ENCODE measurements at places on chromosomes 7 and 10. TPM values are rescaled to one million over a fixed set of nuclear protein-coding genes. Genes with fewer than 3 reads are reported as not detected.

- H3K4me1 ChIP-seq = peaks cover 9% of the 10 kb centered on the region
- DNase-seq = no peak
- H3K27ac ChIP-seq = no peak overlapping the region
- H3K36me3 ChIP-seq = no peaks in the 10 kb centered on the region
- no peak overlapping the region for H3K4me3 ChIP-seq
- H3K27me3 ChIP-seq = peaks cover 17% of the 10 kb centered on the region
Observed at GRCh38 chr7:70036695-70037094, 438.4 kb downstream of the AUTS2 start.

GRCh38 chr10:43872644-43873043 is 224.0 kb upstream of the ZNF32 start:
- DNase-seq = no peak
- H3K36me3 ChIP-seq = no peaks in the 10 kb centered on the region
- H3K27me3 ChIP-seq = no peaks in the 10 kb centered on the region
- no peak overlapping the region for H3K4me3 ChIP-seq
- peaks cover 5% of the 10 kb centered on the region for H3K4me1 ChIP-seq

GRCh38 chr10:74921744-74922143 is 95.3 kb downstream of the KAT6B start:
- H3K4me3 ChIP-seq = no peak overlapping the region
- H3K27ac ChIP-seq = no peak overlapping the region
- no peak for DNase-seq
- no peaks in the 10 kb centered on the region for H3K27me3 ChIP-seq

- no peak for DNase-seq
- peaks cover 20% of the 10 kb centered on the region for H3K27me3 ChIP-seq
- H3K4me1 ChIP-seq = peaks cover 18% of the 10 kb centered on the region
- no peak overlapping the region for H3K4me3 ChIP-seq
Observed at GRCh38 chr10:31723106-31723750, 205.4 kb downstream of the ARHGAP12 start.

DNA sequence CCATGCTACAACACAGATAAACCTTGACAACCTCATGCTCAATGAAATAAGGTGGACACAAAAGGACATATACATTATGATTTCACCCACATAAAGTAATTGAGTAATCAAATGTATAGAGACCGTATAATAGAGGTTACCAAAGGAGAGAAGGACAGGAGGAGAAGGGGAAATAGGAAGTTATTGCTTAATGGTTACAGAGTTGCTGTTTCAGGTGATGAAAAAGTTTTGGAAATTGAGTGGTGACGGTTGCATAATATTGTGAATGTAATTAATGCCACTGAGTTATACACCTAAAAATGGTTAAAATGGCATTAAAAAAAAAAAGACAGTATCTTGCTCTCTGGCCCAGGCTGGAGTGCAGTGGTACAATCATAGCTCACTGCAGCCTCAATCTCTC is 1.5 kb upstream of the OGDH start:
- DNase-seq = no peak
- peaks cover 15% of the 10 kb centered on the region for H3K4me1 ChIP-seq
- H3K36me3 ChIP-seq = no peaks in the 10 kb centered on the region
- H3K4me3 ChIP-seq = peak overlapping the region; percentile 22

DNA sequence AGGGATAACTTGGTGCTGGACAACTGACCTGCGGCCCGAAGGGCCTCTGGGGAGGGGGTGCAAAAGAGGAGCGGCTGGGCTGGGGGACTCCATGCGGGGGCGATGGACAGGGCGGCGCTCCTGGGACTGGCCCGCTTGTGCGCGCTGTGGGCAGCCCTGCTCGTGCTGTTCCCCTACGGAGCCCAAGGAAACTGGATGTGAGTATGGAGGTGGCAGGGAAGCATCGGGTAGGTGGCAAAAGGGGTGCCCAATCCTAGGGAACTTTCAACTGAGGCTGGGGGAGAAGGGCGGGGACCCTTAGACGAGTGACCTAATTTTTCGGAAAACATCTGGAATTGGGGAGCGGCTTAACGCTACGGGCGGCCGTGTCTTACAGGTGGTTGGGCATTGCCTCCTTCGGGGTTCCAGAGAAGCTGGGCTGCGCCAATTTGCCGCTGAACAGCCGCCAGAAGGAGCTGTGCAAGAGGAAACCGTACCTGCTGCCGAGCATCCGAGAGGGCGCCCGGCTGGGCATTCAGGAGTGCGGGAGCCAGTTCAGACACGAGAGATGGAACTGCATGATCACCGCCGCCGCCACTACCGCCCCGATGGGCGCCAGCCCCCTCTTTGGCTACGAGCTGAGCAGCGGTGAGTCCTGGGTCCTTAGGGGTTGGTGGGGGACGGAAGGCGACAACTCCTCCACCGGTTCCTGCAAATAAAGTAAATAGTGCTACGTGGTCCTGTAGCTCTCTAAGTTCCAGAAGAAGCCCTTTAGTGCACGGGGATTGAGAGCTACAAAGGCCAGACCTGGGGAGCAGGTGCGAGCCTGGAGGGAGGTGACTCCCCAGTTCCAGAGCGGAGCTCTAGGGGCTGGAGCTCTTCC is 622 bp downstream of the WNT16 start:
- no peaks in the 10 kb centered on the region for H3K36me3 ChIP-seq
- H3K27ac ChIP-seq = no peak overlapping the region
- peaks cover 13% of the 10 kb centered on the region for H3K4me1 ChIP-seq
- peaks cover 51% of the 10 kb centered on the region for H3K27me3 ChIP-seq

- no peaks in the 10 kb centered on the region for H3K27me3 ChIP-seq
- DNase-seq = no peak
- H3K36me3 ChIP-seq = peaks cover 2% of the 10 kb centered on the region
- H3K4me3 ChIP-seq = no peak overlapping the region
Observed at GRCh38 chr7:36315309-36315944, 74.2 kb upstream of the ANLN start.

DNA sequence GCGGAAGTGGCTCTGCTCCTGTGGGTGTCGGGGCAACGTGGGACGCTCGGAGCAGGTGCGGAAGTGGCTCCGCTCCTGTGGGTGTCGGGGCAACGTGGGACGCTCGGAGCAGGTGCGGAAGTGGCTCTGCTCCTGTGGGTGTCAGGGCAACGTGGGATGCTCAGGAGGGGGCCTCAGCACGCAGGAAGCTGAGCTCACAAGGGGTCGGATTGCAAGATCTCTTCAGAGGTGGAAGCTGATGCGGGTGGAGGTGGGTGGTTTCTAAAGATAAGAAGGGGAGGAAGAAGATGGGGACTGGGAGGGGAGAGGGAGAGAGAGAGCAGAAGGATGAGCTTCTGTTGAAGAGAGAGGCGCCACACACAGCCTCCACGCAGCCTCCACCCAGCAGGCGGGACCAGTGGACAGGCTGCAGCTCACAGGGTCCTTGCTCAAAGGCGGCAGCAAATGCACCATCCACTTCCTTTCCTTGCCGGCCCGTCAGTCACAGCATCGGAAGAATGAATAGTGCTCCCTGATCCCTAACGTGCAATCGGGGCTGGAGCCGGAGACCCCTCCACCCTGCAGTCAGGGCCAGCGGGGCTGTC is 78.7 kb downstream of the PTPRN2 start:
- no peak overlapping the region for H3K27ac ChIP-seq
- peaks cover 10% of the 10 kb centered on the region for H3K27me3 ChIP-seq
- H3K36me3 ChIP-seq = peaks cover 17% of the 10 kb centered on the region
- H3K4me3 ChIP-seq = no peak overlapping the region

DNA sequence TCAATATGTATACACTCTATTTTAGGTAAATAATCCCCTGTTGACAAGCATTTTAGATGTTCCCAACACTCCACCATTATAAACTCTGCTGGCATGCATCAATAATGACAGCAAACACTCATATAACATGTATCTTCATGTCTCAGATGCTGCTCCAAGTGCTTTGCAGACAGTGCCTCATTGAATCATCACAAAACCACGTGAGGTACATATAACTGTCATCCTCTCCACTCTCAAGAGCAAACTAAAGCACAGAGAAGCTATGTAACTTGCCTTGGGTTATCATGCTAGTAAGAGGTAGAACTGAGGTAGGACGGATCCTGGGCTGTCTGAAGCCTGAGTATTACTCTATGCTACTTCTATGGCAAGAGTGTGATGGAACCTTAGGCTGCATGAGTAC is 72.5 kb upstream of the GSDME start:
- no peak overlapping the region for H3K27ac ChIP-seq
- no peak overlapping the region for H3K4me3 ChIP-seq
- peaks cover 3% of the 10 kb centered on the region for H3K36me3 ChIP-seq
- DNase-seq = no peak

- no peaks in the 10 kb centered on the region for H3K36me3 ChIP-seq
- H3K4me3 ChIP-seq = no peak overlapping the region
- no peak for DNase-seq
- no peaks in the 10 kb centered on the region for H3K27me3 ChIP-seq
- peaks cover 21% of the 10 kb centered on the region for H3K4me1 ChIP-seq
Observed at GRCh38 chr7:37433166-37433565, 15.5 kb downstream of the ELMO1 start.

DNA sequence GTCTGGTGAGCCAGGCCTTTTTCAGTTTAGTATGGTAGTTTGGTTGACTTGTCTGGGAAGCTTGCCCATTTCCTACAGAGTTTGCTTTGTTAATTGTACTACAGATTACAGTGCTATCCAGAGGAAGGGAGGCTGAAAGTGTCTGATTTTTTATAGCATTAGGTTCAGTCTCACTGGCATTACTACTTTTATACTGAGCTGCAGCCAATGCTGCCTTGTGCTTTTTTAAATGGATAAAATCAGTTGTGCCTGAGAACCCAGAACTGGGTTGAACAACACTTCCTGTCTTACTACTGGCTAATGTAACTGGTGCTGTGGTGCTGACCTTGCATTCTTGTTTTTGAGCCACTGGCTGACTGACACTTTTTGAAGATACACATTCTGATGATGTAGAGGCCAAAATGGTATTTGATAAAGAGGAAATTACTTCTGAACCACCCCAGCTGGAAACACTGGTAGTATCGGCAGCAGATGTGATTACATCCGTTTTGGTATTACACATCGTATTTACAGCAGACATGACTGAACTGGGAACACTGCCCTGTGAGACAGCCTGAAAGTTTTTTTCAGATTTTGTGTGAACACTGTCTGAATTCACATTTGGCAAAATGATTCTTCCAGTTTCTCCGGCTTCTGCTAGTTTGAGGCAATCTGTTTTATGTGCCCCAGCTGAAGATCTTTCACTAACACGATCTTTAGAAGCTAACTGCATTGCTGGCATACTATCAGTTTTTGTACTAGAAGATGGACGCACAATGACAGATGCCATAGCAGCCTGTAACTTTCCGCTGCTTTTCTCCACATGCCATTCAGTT is 74.1 kb downstream of the NRBF2 start:
- H3K27ac ChIP-seq = peak overlapping the region; percentile 92
- peaks cover 58% of the 10 kb centered on the region for H3K36me3 ChIP-seq
- no peaks in the 10 kb centered on the region for H3K27me3 ChIP-seq
- H3K4me3 ChIP-seq = peak overlapping the region; percentile 43
- peaks cover 78% of the 10 kb centered on the region for H3K4me1 ChIP-seq
- no peak for DNase-seq

- H3K27me3 ChIP-seq = no peaks in the 10 kb centered on the region
- H3K36me3 ChIP-seq = no peaks in the 10 kb centered on the region
Observed at GRCh38 chr7:36809510-36809909, 85.2 kb upstream of the AOAH start.

DNA sequence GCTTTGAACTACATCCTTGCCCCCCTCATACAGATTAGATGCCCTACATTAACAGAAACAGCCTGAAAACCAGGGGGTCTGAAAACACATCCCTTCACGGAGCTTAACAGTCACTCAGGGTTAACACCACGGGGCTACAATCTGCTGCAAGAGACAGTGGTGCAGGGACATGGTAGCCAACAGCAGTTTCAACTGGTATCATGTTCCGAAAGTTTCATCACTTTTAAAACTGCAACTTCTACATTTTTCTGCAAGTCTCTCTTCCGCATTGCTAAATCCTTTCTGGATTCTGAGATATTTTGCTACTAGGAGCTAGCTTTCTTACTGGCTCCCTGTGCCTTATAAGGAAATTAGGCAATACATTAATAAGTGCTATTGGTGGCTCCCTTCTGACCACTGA is 92.6 kb downstream of the JAZF1 start:
- no peaks in the 10 kb centered on the region for H3K36me3 ChIP-seq
- DNase-seq = no peak
- H3K27me3 ChIP-seq = no peaks in the 10 kb centered on the region
- peaks cover 19% of the 10 kb centered on the region for H3K4me1 ChIP-seq

DNA sequence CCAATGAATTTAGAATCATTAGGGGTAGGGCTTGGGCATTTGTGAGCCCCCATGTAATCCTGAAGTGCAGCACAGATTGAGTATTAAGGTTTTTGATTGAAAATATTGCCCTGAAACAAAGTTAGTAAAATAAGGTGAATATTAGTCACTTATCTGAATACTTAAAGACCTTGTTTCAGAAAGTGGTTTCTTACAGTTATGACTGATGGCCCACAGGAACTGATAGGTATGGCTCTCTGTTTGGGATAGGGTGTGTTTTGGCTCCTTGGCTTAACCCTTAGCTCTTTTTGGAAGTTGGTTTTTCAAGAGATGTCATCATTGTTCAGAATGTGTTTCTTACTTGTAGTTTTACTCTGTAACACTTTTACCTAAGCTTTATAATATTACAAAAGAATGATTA is 34.8 kb downstream of the MDFIC start:
- H3K27me3 ChIP-seq = no peaks in the 10 kb centered on the region
- no peaks in the 10 kb centered on the region for H3K36me3 ChIP-seq
- H3K4me1 ChIP-seq = peaks cover 14% of the 10 kb centered on the region
- no peak for DNase-seq
- no peak overlapping the region for H3K27ac ChIP-seq

- no peaks in the 10 kb centered on the region for H3K27me3 ChIP-seq
- no peak overlapping the region for H3K4me3 ChIP-seq
- no peak overlapping the region for H3K27ac ChIP-seq
- H3K4me1 ChIP-seq = peaks cover 6% of the 10 kb centered on the region
- DNase-seq = no peak
- no peaks in the 10 kb centered on the region for H3K36me3 ChIP-seq
Observed at GRCh38 chr7:44935583-44935982, 43.2 kb downstream of the MYO1G start.

DNA sequence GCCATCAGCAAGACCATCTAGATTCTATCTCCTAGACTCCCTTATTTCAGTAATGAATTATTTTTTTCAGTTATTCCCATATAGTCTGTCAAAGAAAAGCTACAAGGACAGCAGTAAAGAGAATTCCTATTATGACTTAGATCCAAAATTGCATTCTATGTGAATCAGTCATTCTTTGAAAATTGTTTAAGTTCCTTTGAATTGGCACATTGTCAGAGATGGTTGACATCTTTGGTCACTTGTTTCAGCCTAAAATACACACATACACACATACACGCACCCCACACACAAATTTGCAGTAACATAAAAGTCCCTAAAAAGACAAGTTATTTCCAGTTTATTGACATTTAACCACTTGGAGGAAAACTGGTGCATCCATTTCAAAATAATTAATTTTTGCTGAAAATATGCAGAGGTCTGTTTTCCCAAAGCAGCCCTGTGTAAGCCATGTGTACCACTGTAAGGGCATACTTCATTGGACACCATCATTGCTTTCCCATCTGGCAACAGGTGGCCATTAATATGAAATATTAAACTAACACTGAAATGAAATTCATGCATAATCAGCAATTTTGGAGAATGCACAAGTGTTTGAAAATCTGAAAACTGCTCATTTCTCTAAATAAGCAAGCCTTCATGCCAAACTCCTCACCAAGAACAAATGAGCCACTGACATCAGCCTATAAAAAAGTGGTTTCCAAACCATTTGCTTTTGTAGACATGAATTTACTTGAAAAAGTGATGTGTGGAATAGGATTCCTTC is 121.7 kb upstream of the COL1A2 start:
- DNase-seq = no peak
- H3K4me1 ChIP-seq = no peaks in the 10 kb centered on the region
- no peaks in the 10 kb centered on the region for H3K36me3 ChIP-seq
- H3K4me3 ChIP-seq = no peak overlapping the region

- no peaks in the 10 kb centered on the region for H3K36me3 ChIP-seq
- H3K4me3 ChIP-seq = no peak overlapping the region
- no peak for DNase-seq
- H3K4me1 ChIP-seq = peaks cover 29% of the 10 kb centered on the region
Observed at GRCh38 chr7:118148930-118149329, 35.0 kb upstream of the LSM8 start.

The SKAP2 gene
- total RNA-seq = 2.5 TPM

The FAM25A gene
- not detected for total RNA-seq

The TRIM50 gene
- 0.16 TPM for total RNA-seq

All from WTC11 (cell line).